ENCODE measurements at places on chromosomes 1 and 21. TPM values are rescaled to one million over a fixed set of nuclear protein-coding genes. Genes with fewer than 3 reads are reported as not detected.
A peak's percentile ranks its signal among the peaks of the same experiment; 100 is the strongest.

DNA sequence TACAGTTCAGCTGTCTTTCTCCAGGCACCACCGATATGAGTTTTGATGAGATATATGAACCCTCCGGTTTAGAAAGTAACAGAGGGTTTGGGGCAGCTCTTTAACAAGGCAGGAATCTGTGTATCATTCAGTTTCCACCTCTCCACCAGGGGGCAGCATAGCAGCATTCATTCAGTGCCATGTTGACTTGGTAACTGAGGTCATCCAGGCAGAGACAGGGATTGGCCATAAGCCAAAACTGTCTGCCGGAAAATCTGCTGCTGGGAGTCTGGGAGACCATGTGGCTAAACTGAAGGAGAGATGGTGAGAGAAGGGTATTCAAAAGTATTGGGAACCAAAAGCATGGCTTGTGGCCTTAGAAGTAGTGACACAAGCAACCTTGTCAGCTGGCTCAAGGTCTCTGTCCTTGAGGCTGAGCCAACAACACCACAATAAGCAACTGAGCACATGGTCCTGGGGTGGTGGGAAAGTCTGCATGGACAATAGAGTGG, 98.5 kb downstream of the LMX1A start:
- DNase-seq = peak; percentile 36

The TCP10L gene
- total RNA-seq = 0.32 TPM

The TMEM82 gene
- total RNA-seq = not detected

The RIIAD1 gene
- not detected for total RNA-seq

GRCh38 chr1:194230351-194231144, 1044.1 kb upstream of the B3GALT2 start:
- no peak for DNase-seq

DNA sequence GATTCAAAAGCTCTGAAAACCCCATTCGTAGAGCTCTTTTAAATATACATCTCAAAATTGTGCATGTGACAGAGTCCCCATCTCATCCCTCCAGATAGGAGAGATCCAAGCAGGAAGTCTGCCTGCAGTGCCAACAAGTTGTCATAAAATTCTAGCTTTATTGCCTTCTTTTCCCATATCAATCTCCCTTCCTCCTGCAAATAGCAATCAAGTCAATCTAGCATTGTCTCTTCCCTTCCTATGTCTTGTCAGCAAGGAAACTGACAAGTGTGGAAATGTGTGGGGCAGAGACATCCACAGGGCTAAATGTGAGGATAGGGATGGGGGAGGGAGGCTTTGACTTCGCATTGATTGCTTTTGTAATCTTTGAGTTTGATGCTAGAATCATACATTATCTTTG, 165.2 kb downstream of the C1orf94 start:
- DNase-seq = no peak

The KPRP gene
- total RNA-seq = not detected

The SIK1 gene
- total RNA-seq = 5.2 TPM

DNA sequence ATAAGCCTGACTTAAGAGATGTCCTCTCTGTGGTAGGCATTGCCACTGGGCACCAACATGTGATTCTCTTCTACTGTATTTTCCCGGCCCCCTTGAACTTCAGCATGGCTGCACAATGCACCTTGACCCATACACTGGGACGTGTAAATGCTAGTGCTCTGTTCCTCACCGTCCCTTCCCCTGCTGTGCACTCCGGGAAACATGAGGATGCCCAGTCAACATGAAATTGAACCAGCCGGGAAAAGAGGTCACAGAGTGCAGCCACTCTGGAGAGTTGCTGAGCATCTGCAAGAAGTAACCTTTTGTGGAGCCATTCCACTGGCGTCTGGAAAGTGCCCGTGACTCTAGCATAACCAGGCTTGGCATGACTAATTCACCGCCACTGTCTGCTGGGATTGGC, 646.7 kb downstream of the NPHP4 start:
- no peak for DNase-seq

The HTR6 gene
- total RNA-seq = not detected

DNA sequence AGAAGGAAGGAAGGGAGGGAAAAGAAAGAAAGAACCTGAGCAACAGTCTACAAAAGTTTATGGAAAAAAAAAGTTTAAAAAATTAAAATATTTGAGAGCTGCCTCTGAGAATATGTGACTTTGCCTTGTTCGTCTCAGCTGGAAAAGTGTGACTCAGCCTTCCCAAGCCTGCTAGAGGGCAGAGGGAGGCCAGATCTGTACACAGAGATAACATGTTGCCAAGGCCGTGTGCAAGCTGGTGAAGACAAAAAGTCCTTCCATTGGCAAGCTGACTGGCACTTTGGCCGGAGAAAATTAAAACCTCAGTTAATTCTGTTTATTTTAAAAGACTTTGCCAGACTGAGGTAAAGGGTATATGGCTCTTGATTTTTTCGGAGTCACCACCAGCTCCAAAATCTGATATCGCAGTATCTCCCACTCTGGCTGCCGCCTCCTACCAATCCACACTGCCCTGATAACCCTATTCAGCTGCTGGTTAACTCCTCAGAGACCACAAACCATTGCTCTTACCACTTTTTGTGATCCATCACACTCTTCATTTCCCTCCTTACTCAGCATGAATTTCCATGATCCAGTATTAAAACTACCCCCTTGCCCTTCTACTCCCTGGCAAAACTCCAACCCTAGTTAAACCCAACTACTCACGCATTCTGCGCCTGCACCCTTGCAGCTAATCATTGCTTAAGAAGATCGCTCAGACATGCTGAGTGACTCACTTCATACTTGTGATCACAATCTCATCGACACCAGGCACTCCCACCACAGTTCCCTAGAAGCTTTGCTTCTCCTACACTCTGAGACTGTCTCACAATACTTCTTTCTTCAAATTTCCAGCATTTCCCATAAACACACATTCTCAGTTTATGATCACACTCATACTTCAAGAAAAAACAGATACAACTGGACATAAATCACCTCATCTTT, 5.7 kb upstream of the PPP1R15B start:
- DNase-seq = peak; percentile 99

DNA sequence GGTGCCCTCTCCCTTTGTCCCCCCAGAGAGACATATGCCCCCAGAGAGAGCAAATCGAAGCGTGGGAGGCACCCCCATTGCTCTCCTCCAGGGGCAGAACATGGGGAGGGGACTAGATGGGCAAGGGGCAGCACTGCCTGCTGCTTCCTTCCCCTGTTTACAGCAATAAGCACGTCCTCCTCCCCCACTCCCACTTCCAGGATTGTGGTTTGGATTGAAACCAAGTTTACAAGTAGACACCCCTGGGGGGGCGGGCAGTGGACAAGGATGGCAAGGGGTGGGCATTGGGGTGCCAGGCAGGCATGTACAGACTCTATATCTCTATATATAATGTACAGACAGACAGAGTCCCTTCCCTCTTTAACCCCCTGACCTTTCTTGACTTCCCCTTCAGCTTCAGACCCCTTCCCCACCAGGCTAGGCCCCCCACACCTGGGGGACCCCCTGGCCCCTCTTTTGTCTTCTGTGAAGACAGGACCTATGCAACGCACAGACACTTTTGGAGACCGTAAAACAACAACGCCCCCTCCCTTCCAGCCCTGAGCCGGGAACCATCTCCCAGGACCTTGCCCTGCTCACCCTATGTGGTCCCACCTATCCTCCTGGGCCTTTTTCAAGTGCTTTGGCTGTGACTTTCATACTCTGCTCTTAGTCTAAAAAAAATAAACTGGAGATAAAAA, 8.4 kb downstream of the EFNA3 start:
- DNase-seq = no peak

GRCh38 chr1:76390456-76390855, 315.9 kb downstream of the ST6GALNAC3 start:
- DNase-seq = no peak

DNA sequence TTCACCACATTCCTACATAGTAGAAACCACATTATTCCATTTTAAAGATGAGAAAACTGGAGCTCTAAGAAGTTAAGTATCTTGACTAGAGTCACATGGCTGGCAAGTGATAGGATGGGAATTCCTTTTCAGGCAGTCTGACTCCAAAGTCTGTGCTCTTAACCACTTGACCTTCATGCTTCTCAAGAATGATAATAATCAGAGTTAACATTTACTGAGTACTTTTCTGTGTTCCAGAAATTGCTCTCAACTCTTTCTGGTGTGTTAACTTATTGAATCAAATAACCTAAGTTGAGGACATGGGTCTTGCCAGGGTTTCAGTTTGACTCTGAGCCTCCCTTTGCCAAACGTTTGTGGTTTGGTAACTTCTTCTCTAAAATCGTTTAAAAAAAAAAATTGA, 169.4 kb downstream of the RASAL2 start:
- DNase-seq = peak; percentile 69

The ZCCHC17 gene
- 45.3 TPM for total RNA-seq

The LAD1 gene
- not detected for total RNA-seq

The SH2D2A gene
- total RNA-seq = not detected

GRCh38 chr1:214574598-214575411, 23.4 kb upstream of the PTPN14 start:
- peak; percentile 53 for DNase-seq

DNA sequence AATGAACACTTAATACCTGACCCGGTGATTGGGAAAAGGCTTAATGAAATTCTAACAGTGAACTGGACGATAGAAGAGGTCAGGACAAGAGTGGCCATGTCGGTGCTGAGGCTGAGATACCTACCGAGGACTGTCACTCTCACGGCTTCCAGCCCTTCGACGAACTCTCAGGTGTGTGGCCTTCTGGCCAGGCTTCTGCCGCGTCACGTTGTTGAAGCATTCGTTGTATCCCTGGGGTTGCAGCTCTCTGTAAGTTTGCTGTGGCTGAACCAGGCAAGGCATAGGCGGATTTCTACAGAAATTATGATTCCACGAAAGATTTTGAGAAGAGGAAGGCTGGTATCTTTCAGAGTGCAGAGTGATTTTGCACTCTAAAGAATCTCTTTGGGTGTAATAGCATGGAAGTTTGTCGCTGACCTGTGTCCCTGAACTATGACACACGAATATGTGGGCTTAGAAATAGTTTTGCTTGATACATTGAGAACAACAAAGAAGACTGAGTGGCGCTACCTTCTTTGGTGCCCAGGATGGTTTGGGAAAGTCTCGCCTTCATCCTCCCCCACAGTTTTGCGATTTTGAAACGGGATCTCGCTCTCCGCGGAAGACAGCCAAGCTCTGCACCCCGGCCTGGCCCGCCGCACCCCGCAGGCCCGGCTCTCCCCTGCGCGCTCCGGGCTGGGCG, 403 bp upstream of the EPHX4 start:
- no peak for DNase-seq

GRCh38 chr1:36367798-36368197, 17.9 kb downstream of the STK40 start:
- DNase-seq = no peak

DNA sequence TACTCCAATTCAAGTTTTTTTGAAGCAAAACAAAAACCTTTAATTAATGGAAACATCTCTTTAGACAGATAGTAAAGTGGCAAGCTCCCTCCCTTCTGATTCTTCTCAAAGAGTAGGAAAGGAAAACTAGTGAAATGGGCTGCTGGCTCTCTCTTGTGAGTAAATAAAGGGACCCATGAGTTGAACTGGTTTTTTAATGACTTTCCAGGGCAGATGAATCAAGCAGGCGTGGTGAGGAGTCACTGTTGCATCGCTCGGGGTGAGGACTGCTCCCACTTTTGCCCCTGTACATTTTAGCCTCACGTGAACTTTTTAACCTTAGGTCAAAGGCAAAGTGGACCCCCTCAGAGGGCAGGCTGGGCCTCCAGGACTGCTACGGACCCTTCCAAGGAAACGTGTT, 64.8 kb downstream of the ABCA4 start:
- DNase-seq = no peak

DNA sequence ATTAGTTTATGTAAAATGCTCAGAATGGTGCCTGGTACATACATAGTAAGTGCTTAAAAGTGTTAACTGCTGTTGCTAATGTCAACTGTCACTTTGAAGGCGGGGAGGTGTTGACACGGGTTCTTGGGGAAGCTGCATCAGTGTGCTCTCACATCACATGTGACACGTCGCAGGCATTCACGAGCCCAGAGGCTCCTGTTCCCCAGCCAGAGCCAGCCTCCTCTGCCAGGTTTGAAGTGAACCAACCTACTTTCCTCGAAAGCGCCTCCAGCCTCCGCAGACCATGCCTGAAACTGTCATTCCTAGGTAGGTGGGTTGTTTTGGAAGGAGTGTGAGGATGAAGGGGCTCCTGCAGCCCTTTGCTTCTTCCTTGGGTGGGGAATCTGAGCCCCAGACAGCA, 13.8 kb downstream of the GALNT2 start:
- no peak for DNase-seq

- peak; percentile 87 for DNase-seq
Measured at GRCh38 chr1:203556047-203556851, 62.3 kb downstream of the OPTC start.

The GBP4 gene
- 14.2 TPM for total RNA-seq

DNA sequence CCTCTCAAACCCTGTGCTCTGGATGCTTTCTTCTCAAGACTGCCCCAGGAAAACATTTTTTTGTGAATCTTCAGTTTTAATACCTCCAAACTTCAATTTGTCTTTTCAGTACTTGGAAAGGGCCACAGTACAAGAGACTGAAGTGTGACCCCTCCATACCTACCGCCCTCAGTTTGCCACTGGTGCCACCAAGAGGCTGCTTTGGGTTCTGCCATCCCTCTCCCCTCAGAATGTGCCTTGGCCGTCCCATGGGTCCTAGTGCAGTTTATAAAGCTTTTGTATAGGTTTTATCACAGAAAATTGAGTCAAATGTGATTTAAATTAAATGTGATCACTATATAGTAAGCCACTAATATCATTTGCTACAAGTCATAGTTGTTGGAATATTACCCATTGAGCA, 60.8 kb upstream of the PGD start:
- peak; percentile 47 for DNase-seq

GRCh38 chr1:110170766-110171733, 20.8 kb downstream of the SLC6A17 start:
- no peak for DNase-seq

The TNFRSF18 gene
- total RNA-seq = not detected

DNA sequence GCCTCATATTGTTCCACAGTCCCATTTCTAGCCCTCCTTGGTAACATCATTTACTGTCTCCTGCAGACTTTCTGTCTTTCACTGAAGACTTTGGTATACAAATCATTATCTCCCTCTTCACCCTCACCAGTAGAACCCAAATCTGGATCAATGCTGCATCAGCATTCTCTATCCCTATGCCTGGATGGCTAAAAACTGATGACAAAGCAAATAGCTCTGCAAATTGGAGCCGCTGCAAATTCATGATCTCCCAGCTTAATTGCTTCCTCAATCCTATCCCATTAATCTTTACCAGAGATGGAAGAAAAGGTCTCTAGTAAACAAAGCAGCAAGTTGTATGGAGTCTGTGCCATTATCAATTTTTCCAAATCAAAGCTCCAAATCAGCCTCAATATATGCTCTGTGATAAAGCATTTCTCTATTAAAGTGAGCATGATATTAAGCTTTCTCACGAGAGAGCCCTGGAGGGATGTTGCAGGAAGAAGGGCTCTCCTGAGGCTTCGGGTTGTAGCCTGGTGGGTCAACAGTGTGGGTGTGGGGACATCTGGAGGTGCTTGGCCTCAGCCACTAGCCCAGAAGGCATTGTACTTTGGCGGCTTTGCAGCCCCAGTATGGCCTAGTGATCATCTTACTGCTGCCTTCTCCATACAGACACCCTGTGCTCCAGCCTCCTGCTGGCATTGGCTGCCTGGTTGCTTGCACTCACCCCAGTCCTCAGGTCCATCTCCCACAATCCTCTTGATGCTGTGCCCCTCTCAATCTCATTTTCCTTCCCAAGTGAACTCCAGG, 46.2 kb upstream of the COL24A1 start:
- no peak for DNase-seq

The ZBTB37 gene
- 7.3 TPM for total RNA-seq

GRCh38 chr1:154750681-154751665, 119.1 kb downstream of the KCNN3 start:
- DNase-seq = no peak

The TMEM125 gene
- not detected for total RNA-seq

The SPATA1 gene
- total RNA-seq = 0.97 TPM

Data from fibroblast of villous mesenchyme (primary cell).